ENCODE measurements at places on chromosomes 1 and 21. TPM values are rescaled to one million over a fixed set of nuclear protein-coding genes. Genes with fewer than 3 reads are reported as not detected.
A peak's percentile ranks its signal among the peaks of the same experiment; 100 is the strongest.

GRCh38 chr1:50300297-50300696, 122.9 kb downstream of the DMRTA2 start:
- DNase-seq = no peak

DNA sequence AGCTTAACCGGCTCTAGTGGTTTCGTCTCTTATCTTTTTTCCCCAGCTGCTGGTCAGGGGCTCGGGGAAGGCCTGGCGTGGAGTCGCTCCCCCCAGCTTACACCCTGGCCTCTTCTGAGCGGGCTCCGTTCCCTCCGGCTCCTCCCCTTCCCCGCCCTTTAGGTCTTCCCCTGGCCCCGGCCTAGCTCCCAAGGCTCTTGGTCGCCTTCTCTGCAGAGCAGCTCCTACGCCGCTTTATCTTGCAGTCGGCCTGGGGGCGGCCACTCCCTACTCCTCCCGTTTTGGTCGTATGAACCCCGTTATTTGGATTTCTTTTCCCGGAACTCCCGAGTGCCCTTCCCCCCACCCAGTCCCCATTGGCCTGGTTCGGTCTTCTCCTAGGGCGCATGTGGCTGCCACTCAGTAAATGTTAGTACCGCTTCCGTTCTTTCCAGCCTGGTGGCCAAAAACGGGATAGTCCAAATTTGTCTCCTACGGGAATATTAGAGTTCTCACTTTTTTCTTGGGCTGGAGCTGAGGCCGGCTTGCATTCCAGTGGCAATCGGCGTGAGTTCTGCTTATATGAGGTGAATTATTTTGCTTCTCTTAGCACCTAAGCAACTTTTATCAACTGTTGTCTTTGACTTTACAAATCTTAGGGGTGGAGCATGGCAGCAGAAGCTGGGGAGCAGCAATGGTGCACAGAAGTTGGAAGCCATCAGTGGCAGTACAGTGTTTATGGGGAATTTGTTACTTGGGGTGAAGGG, 467 bp downstream of the THRAP3 start:
- DNase-seq = peak; percentile 70

- DNase-seq = no peak
Measured at GRCh38 chr1:8831340-8831739, 13.9 kb upstream of the RERE start.

- DNase-seq = no peak
Measured at GRCh38 chr21:27306206-27306605, 339.3 kb upstream of the ADAMTS5 start.

The EXOSC10 gene
- 78.5 TPM for total RNA-seq

The FAM110D gene
- 9.9 TPM for total RNA-seq

Data from thoracic aorta (tissue), 2 donors.